GF-D8 (cell line): ENCODE measurements at places on chromosomes 1 and 21.
A peak's percentile ranks its signal among the peaks of the same experiment; 100 is the strongest.

- no peak for DNase-seq
Measured at GRCh38 chr1:42282867-42283583, 52.0 kb downstream of the FOXJ3 start.

DNA sequence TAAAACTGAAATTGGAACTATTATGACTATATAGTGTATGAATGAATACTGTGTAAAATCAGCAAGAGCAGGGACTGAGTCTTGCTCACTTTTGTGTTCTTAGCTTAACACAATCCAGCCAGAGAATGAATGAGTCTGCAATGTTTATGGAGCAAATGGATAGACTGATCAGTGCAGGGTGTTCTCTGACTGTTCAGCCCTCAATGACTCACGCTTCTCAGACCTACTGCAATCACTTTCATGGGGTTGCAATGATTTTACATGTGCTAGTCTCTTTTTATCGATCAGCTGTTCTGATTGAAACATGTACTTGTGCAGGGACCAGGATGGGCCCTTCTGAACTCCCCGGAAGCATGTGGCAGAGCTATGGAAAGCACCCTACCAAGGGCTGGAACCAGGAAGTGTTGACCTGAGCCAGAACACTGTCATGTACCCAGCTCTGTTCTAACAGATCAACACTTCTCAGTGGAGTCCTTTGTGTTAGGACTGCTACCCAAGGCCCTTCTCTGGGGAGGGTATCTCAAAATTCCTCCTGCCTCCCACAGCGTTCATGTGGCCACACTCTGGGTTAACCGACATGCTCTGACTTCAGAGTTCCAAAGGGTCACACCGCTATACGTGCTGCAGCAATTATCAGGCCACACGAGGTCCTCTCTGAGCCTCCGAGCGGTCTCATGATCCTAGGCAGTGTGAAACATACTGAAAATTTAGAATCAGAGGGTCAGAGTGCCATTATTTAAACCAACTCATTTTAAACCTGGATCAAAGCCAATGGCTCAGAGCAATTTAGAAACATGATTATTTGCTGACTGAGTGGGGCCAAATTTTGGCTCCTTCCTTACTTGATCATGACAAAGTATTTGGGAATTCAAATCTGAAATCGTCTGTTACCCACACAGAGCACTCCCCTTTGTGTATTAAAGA, 35.2 kb downstream of the GRIK1 start:
- DNase-seq, result no peak

GRCh38 chr21:15022608-15023261, 42.1 kb downstream of the NRIP1 start:
- no peak for DNase-seq

DNA sequence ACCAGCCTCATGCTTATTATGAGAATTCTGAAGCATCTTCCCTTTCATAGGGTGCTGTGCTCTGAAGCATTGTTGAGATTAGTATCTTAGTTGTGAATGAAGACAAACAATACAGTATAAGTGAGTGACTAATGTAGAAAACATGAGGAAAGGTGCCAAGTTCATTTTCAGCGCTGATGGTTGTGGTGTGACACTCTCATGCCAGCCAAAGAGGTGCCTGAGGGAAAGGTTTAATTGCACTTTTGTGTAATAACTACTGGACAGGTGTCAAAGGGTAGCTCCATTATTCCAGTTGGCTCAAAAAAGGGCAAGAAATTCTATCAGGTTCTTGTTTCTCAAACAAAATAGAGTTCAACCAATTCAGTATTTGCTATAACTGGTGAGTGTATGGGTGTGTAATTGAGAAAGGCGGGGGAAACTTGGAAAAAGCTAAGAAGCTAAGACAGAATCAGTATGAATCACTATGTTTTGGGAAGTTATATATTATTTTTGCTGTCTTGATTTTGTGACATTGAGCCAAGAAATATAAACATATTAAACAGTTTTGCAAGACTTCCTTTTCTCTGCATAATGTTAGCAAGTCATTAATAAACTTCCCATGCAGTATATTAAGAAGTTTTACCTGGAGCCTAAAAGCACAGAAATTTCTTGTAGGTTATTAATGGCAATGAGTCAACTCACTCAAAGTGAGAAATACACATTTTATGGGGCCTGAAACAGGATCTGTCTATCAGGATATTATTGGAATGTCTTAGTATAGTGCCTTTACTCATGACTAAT, 31.8 kb downstream of the KCNK2 start:
- DNase-seq, result no peak

GRCh38 chr21:42238185-42238934, 19.4 kb downstream of the ABCG1 start:
- DNase-seq, result no peak

DNA sequence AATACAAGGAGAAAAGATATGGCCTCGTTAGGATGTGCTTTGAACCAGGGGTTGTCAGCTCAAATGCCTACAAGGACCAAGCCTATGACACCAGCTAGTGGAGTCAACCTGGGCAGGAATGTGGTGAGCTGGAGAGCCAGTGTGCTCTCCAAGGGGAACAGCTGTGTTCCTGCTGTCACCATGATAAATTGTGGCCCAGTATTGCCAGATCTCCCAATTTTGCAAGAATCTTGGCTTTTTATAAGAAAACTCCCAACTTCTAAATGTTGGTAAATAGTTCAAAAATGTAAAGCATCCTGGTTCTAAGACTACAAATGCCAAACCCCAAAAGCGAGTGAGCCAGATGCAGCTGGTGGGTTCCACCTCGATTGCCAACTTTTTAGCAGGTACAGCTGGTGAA, 391.1 kb downstream of the PLPP3 start:
- no peak for DNase-seq

DNA sequence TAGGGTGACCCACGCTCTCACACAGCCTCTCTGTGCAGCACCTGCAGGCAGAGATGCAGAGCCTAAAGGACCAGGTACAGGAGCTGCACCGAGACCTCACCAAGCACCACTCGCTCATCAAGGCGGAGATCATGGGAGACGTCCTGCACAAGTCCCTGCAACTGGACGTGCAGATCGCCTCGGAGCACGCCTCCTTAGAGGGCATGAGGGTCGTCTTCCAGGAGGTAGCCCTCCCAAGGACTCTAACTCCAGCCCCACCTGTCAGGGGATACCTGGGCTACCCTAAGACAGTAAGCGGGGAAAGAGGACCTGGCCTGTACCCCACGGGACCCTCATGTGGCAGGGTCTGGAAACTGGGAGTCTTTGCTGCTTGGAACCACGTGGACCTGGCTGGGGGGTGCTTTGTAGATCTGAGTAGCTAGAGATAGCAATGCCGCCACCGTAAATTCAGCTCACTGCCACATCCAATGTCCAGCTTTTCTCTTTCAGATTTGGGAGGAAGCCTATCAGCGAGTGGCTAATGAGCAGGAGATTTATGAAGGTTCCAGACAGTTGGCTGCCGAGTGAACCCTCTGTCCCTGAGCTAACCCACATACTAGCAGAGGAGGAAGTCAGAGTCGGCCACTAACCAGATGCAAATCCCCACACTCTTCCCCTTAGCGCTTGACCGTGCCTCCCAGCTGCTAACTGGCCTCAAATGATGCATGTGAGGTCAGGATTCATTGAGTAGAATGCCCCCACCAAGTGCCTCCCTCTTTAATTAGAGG, 6.5 kb downstream of the RNF207 start:
- no peak for DNase-seq

DNA sequence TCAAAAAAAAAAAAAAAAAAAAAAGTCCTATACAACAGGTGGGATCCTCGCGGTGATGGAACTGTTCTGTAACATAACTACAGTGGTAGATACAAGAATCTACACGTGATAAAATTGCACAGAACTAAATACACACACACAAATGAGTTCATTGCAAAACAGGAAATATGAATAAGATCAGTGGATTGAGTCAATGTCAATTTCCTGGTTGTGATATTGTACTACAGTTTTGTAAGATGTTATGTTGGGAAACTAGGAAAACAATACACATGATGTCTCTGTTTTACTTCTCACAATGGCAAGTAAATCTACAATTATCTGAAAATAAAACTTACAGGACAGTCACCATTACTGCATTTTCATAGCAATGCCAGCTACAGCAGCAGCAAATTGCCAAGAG, 59.8 kb downstream of the ITGB3BP start:
- peak; percentile 87 for DNase-seq

DNA sequence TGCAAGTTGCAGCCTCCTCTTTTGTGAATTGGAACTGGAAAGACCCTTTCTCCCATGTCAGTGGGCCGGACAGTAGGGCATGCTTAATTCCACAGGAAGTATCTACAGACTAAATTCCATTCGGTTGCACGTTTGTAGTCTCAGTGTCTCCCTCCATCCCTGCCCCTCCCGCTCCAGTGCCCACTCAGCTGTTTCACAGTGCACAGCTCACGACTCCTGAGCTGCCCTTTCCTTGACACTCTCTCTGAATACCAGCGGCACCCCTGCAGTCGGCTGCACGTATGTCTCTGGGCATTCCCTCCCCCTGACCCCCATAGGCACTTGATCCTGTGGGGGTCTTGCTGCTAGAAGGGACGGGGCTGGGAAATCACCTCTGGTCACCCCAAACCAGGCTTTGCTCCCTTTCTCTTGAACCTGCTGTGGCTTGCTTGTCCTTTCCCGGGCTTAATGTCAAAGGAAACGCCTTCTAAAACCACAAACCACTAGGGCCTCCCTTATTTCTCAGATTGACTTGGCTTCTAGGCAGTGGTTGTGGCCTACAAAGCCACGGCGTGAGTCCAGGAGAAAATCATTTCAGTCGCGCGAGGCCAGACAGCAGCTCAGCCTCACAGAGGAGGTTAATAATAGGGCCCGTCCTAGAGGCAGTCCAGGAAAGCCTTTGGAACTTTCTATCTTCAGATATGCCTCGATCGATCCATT, 365.3 kb upstream of the PROX1 start:
- DNase-seq, result no peak

- no peak for DNase-seq
Measured at GRCh38 chr1:78715181-78715661, 65.6 kb downstream of the IFI44 start.

DNA sequence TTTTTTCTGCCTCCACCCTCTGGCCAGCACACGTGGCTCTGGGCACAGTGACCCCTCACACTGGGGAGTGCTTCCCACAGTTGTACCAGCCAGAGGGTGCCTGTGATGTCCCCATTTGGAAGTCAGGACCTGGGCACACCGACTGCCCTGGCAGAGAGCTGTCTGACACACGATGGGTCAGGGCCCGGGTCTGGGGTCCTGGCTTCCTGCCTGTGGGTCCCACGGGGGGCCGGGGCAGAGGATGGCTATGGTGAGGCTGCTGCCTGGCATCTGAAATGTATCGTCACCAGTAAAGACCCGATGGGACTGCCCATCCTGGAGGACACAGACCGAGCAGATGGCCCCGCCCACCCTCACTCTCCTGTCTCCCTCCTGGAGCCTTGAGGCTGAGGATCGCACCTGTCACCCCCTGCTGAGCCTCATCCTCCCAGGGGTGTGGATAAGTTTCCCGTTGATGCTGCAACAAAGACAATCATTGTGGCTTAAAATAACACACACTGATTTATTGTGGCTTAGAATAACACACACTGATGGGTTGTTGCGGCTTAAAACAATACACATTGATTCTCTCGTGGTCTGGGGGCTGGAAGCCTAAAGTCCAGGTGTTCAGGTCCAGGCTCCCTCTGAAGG, 88.8 kb upstream of the TTC34 start:
- no peak for DNase-seq

- DNase-seq, result no peak
Measured at GRCh38 chr1:206757524-206758266, 12.9 kb upstream of the IL19 start.

DNA sequence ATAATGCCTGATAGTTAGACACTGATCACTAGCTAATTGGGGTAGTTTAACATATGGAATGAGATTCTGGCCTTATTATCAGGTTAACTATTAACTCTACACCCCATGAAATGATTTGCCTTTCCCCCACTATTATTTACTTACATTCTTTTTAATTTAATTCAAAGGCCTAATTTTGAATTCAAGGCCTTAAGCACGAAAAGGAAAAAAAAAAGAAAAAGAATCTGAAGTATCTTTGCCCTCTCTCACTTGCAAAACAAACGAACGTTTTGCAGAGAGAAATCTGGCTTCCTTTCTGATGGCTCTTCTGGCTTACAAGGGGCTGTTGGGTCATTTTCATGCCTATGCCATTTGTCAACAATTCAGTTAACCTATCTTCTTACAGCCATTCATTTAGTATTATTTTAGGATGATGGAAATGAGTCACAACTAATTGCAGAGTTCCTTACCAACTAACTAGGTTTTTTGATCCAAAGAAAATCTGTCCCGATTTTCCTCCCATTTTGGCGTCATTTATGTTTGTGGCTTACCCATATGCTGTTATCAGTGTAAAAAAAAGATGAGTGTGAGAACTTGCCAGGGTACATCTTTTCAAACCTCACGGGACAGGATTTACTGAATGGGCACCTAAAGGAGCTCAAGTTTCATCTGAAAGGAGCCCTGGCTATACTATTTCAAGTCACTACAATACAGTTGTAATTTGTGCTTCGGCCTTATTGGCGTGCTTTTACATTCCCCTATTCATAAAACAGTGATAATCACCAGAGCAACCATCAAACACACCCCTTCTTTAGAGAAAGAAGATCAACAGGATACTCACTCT, 1.9 kb upstream of the ERRFI1 start:
- DNase-seq, result no peak

DNA sequence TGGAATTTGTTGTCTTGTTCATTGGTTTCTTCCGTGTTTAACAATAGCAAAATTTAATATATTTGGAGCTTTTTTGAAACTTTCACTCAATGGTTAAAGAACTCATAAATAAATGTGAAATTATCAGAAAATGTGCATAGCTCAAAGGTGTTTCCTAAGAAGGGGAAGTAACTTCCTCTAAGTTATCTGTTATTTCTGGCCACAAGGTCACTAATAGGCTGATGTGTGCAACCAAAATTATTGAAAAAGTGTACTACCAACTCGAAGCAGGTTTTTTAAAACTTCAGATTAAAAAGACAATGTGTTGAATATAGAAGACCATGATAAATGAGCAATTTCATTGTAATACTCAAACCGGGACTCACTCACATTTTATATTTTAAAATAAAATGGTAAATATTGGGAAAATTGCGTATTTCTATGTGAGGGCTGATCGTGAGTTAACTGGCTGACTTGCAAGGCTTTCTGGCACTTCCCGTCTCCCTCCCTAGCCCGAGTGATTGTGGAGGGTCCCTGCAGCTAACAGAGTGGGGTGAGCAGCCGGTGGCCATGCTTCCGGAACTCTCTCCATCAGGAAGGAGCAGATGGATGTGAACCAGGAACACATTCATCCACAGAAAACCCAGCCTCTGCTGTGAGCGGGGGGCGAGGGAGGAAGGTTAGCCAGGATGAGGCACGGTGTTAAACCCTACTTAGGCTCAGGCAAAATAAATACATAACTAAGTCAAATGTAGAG, 96.9 kb downstream of the ERG start:
- DNase-seq, result no peak

DNA sequence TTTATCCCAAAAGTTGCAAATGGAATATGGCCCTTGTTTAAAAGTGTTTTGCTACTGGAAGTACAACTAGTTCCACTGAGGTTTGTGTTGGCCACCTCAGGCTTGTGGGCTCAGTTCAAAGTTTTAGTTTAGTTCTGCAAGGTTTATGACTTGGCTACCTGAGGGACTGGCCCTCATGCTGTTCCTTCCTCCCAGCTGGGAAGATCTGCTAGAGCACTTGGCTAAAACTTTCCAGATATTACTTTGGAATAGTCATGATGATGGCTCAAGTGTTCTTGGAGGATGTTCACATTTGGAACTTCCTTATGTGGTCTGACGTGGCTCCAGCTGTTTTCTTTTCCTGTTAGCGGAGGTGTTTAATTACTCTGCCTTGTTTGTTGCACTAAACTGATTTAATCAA, 110.2 kb upstream of the IVNS1ABP start:
- DNase-seq, result no peak
